ENCODE measurements at places on chromosomes 1 and 21.

DNA sequence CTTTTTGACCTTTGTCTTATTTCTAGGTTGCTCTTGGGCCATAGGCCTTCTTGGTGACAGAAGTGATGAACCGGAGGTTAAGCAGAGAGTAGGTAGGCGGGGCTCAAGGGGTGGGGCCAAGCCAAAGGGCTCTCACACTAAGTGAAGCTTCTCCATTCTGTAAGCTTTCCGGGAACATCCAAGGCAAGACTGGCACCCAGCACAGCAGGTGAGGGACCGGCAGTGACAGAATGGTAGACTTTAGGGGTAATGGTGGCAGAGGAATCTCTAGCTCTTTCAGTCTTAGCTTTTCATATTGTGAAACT lies at the start of gene TNFAIP8L2:
Gene TNFAIP8L2 (plus strand): TSS at position 135 of the 305 bp plus-strand sequence. CDS start 2,049 bp downstream, outside the sequence.
- peak; percentile 54 for DNase-seq

GRCh38 chr1:26772687-26773086 lies 15.1 kb upstream of the PIGV start:
- DNase-seq = no peak

DNA sequence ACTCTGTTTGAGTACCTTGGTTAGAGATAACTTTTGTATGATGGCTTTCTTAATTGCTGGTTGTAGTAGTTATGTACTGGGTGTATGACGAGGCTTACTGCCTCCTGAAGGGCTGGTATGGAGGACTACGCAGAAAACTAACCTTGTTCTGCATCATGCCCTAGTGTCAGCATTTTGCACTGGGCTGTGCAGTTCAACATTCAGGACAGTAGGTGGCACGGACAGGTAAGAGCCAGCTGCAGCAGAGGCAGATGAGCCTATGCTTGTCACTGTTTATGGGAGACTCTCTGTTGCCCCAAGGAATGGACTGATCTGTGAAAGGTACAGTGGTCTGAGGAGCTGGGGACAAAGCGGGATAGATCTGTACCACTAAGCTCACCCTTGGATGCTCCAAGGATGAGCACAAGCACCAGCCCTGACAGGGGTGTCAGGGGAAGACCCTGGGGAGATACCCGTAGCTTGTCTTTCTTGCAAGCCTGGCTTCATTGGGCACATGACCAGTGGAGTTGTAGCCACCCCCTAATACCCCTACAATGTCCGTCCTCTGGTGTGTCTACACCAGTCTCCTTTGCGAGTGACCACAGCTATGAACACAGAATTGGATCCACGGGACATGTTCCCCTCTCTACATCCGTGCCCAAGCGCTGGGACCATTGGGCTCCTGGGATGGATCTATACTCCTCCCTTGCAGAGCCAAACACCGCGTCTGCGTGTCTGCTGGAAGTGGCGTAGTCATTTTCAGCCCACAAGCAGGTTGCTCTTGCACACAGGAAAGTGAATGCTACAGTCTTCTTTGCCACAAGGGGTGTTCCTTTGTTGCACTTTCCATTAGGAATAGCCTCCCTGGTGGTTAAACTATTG lies 51.1 kb upstream of the CFHR3 start:
- DNase-seq = peak; percentile 88

DNA sequence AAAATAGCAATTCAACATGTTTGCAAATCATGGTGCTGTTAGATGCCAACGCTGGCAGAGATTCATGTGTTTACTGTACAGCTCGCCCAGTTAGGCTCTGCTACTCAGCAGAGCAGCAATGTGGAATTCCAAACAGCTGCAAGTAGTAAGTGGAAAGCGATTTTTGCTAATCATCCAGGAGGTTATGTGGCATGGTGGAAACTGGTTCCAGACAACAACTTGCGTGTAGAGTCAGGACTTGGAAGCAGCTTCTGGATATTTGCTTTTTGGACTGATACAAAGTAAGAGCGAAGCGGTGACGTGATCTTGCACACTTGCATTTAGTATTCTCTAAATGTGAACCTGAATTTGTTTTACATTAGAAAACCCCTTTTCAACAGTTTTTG lies 27.1 kb upstream of the HHAT start:
- DNase-seq = no peak

DNA sequence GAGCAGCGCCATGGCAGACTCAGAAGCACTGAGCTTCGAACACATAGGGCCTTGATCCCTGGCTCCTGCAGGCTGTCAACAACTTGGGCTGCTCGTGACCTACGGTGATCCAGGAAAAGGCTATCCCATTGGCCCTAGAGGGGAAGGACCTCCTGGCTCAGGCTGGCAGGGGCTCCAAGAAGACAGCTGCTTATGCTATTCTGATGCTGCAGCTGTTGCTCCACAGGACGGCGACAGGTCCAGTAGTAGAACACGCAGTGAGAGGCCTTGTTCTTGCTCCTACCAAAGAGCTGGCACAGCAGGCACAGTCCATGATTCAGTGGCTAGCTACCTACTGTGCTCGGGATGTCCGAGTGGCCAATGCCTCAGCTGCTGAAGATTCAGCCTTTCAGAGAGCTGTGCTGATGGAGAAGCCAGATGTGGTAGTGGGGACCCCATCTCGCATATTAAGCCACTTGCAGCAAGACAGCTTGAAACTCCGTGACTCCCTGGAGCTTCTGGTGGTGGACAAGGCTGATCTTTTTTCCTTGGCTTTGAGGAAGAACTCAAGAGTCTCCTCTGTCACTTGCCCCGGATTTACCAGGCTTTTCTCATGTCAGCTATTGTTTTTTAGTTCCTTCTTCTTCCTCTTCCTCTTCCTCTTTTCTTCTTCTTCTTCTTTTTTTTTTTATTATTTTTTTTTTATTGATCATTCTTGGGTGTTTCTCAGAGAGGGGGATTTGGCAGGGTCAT lies 18.9 kb downstream of the ITLN2 start:
- no peak for DNase-seq

DNA sequence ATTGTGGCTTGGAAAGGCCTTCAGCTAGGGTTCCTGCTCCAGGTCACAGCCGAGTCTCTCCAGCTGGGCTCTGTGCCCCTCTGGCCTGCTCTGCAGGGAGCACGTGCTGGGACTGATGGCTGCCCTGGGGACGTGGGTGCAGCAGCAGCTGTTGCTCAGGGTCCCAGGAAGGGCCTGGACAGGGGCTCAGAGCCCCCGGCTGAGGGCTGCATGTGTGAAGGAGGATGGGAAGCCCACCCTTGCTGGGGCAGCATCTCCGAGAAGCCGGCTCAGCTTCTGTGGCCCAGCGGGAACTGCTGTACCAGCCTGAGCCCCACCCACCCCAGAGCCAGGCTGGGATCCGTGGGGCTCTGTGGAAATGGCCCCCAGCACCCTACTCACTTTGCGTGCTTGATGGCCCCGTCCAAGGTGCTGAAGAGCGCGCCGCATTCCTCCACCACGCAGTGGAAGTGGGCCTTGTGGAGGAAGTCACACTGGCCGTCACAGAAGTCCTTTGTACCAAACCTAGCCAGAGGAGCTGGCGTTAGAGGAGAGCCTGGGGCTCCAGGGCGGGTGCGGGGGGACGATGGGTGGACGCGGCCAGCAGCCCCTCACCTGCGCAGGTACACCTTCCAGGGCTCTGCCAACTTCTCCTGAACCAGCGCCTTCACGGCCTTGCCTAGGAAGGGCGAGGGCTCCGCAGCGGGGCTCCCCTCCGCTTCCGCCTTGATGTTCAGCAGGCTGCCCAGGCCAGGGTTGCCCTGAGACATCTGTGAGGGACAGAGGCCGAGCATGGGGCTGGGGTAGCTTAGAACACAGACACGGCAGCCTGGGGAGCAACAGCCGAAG lies 147.5 kb downstream of the CASZ1 start:
- no peak for DNase-seq

DNA sequence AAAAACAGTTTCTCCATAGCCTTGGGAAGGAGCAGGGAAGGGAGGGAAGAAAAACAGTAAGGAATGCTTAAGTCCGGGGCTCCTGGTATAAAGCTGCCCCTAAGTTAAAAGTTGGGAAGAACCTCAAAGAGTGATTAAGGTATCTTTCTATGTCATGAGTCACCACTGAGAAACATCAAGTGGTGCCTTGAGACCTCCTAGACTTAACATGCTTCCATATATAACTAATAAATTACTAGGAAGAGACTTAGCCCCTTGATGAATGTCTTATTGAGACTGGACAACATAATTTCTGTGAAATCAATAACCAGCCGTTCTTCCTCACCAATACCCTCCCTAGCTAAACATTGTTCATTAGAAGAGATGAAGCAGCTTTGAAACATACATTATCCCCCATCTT lies 121.8 kb upstream of the SLC44A3 start:
- DNase-seq = no peak

DNA sequence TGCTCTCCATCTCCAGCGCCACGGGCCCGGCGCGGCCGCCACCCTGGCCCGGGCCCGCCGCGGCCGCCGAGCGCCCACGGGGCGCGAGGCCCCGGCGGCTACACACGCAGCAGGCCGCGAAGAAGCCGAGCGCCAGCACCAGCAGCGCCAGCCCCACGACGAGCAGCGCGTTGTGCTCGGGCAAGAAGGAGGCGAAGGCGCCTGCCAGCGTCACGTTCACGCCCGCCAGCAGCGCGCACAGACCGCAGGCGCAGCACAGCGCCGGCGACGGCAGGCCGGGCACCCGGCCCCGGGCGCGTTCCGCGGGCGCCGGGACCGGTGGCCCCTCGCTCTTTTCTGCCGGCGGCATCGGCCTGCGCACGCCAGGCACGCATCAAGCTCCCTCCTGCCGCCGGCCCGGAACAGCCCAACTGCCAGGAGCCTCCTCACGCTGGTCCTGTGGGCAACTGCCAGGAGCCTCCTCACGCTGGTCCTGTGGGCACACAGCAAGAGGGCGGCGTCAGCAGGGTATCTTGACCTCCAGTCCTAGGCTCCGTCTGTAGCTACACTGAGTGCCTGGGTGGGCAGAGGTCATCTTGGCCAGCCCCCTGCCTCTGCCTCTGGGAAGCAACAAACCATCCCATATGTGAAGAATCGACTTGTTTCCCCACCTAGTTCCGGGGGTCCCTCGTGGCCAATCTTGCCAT lies 18.1 kb downstream of the KNCN start:
- DNase-seq = no peak

- DNase-seq = no peak
Observed at GRCh38 chr1:227944090-227944930, 3.4 kb downstream of the WNT9A start.

- no peak for DNase-seq
Observed at GRCh38 chr1:37433171-37433570, 41.2 kb upstream of the ZC3H12A start.

- DNase-seq = no peak
Observed at GRCh38 chr1:236465959-236466303, 57.9 kb upstream of the LGALS8 start.
